ENCODE measurements at places on chromosomes 11 and 22.

DNA sequence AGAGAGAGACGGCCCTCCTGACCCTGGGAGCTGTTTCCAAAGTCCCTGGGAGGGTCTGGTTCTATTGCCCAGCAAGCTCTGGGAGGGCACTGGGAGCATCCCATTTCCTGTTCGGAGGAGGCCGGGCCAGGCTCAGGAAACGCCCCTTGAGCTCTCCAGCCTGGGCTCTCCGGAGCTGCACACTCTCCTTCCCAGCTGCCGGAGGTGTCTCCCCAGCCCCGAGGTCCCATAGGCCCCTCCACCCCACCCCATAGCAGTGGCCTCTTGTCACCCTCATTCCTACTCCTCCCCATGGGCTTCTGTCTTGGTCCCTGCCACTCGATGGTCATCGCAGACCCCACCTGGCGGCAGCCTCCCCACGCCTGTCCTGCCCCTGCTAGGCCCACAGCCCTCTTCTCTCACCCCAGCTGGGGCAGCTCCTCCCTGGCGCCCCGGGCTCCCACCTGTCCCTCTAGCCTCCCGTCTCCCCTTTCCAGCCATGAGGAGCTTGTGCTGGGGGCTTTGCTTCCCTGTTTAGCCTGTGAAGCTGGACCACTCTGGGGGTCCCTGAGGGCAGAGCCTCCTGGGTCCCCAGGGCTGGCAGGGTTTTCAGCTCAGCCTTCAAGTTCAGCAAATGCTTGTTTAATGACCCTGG, 2.8 kb downstream of the TSPAN32 start:
- no peak for DNase-seq

DNA sequence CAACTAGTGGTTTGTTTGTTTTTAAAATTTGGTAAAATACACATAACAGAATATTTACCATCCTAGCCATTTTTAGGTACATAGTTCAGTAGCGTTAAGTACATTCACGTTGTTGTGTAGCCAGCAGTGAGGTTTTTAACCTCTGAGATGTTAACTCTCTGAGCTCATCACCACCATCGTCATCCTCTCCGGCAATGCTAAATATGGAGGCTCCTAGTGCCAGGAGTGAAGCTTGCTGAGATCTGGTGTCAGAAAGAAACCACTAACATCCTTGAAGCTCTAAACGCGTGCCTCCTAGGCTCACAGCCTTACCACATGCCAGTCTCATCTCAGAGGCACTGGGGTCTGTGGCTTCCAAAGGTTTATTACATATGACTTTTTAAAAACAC, 330.2 kb upstream of the B3GAT1 start:
- peak; percentile 5 for DNase-seq

GRCh38 chr11:128884703-128885338, 6.3 kb upstream of the KCNJ5 start:
- DNase-seq = peak; percentile 77

DNA sequence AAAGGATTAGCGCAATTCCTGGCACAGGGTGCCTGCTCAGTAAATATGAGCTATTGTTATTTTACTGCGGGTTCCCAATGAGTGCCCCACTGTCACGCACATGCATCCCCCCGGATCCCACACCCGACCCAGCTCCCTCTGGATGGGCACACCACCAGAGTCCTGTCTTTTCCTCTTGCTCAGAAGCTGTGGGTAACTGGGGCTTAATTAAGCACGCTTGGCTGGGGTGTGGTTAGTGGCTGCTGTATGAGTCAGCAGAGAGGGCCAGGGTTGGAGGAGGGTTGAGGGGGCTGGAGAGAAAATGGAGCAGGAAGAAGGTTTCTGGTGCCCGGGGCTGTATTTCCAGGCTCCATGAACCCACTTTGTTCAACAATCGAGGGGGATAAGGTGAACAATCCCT, 30.3 kb upstream of the NECTIN1 start:
- DNase-seq = no peak

- no peak for DNase-seq
These were observed 7.0 kb downstream of the C11orf16 start for GRCh38 chr11:8925711-8926110.

DNA sequence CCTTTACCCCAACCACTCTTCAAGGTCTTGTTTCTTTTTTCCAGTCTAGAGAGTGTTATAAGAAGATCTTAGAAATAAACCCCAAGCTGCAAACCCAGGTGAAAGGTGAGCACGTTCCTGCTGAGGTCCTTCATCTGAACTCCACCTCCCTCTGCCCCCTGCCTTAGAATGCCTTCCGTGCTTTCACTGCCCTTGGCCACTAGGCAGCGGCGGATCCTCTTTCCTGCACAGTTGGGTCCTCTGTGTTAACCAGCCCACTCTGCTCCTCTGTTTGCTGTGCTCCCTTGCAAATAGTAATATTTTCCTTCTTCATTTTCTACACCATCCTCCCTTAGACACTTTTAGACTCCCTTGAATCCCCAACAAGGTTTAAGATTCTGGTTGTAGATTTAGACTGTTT, 24.3 kb downstream of the TTC12 start:
- DNase-seq = no peak

GRCh38 chr11:117752721-117753237, 44.2 kb downstream of the DSCAML1 start:
- DNase-seq = no peak

- DNase-seq = no peak
These were observed 20.3 kb downstream of the CLDN5 start for GRCh38 chr22:19503869-19504268.

GRCh38 chr11:74736031-74736430, 4.8 kb upstream of the CHRDL2 start:
- no peak for DNase-seq

DNA sequence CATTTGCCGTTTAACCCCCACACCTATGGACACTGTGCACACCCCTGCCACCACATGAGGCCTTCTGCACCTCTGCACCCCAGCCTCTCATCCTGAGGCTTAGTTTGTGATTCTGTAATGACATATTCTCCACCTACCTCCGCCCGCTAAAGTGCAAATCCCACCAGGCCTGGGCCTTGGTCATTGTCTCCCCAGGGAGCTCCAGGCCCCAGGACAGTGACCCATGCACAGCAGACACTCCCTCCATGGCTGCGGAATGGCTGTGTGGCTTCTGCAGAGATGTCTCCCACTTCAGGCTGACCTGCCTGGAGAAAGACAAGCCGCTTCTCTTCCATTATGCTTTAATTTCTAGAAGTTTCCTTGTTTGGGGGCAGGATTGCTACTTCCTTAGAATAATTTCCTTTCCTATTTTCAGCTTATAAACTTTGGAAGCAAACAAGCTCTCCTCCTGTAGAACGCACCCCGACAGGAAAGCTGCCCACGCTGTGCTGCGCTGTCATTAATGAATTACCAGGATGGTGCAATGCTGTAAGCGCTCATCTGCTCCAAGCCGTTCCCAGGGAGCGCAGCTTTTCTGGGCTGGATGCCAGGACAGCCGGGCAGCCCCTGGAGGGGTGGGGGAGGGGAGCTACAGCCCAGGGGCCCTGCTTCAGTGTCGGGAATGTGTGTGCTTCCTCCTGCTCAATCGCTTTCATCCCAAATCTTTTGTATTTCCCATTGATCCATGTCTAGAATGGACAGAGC, 618.0 kb downstream of the BRD1 start:
- no peak for DNase-seq

GRCh38 chr11:17585911-17586695, 39.0 kb downstream of the OTOG start:
- no peak for DNase-seq

- DNase-seq = peak; percentile 75
These were observed 30.9 kb upstream of the PARVB start for GRCh38 chr22:43993072-43993760.

- DNase-seq = no peak
These were observed 46.1 kb upstream of the JAM3 start for GRCh38 chr11:134022748-134023147.

DNA sequence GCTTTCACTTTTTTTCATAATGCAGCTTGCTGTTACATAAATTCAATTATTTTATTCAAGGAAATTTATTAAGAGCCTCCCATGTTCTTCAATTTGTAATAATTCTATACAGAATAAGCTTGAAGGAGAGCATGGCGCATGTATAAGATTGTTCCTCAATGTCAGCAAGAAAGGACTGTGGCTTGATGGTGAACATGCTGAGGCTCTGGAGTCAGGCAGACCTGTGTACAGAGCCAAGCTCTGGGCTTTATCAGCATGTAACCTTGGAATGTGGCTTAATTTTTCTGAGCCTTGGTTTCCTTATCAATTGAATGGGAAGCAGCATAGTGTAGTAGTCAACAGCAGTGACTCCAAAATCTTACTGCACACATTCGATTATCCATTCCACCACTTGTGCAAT, 92.4 kb downstream of the JRKL start:
- DNase-seq = no peak

DNA sequence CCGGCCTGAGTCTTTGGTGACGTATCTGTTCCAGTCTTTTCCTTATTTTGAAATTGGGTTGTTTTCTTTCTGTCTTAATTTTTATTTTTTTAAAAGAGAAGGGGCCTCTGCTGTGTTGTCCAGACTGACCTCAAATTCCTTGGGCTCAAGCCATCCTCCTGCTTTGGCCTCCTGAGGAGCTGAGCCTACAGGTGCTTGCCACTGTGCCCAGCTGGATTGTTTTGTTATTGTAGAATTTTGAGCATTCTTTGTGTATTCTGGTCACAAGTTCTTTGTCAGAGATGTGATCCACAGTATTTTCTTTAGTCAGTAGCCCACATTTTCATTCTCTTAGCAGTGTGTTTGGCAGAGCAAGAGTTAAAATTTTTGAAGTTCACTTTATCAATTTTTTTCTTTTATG, 100.1 kb downstream of the ATXN10 start:
- no peak for DNase-seq

- no peak for DNase-seq
These were observed 649.9 kb upstream of the LUZP2 start for GRCh38 chr11:23846902-23847422.

DNA sequence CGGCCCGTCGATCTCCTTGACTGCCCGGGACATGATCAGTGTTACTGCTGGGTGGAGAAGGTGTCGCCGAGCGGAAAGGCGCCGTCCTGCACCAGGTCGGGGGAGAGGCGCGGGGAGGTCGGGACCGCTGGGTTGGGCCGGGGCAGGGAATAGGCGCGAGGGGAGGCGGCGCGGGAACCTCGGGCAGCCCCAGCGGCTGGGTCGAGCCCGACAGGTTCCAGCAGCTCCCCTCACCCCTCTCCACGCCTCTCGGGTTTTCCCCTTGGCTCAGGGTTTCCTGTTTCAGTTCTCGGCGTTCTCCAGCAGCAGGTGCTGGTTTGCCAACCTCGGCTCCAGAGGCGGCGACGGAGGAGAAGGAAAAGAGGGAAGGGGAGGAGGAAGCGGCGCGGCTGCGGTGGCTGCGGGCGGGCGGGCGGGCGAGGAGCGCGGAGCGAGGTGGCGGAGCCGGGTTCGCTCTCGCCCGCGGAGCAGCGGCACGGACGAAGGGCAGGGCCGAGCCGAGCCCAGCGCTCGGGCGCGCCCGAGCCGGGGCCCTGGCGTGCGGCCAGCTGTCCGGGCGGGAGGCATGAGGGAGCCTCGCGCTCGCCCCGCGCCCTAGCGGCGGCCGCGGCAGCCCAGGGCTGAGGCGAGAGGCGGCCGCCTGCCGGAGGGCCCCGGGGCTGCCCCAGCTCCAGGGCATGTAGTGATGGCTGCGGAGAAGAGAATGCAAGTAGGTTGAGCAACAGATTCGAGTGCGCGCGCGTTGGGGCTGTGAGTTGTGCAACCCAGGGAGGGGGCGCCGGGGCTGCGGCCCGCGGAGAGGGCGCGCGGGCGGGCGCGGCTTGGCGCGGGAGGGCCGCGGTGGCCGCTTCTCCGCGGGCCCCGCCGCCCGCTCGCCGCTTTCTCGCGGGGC, at the start of gene ZC3H12C:
Gene ZC3H12C, plus strand, starts transcription at position 878 of the 892 bp plus-strand sequence. CDS start 20 bp downstream, outside the sequence.
- peak; percentile 32 for DNase-seq

DNA sequence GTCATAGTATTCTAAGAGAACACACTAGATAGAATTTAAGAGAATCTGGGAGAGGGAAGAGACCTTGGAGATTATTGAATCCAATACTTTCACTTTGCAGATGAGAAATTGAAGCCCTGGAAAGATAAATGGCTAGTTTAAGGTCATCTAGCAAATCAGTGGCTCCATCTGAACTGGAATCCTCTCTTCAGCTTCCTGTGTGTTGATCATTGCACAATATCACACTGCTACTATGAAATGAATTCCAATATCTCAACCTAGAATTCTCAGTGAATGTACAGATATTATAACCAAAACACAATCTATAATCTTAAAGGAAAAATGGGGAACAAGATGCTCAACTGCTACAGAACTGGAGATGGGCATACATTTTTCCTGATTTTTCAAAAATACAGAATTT, 44.1 kb downstream of the DCUN1D5 start:
- no peak for DNase-seq

DNA sequence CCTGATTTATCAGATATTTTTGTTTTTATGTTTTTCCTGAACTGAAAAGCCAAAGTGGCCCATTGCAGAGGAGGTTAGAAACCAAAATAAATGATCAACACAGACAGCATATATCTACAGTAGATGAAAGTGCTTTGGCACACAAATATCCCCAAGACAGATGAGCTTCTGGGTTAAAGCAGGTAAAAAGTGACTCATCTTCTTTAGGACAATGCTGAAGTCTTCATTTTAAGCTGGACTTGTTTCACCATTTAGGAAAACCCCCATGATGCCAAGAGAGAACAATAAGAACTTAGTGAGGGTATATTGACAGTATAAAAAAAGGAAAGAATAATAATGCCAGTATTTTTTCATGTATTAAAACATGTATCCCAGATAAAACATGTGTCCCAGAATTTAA, 100.8 kb upstream of the OR9G4 start:
- DNase-seq = no peak

GRCh38 chr11:32210556-32210955, 119.7 kb downstream of the RCN1 start:
- DNase-seq = no peak

DNA sequence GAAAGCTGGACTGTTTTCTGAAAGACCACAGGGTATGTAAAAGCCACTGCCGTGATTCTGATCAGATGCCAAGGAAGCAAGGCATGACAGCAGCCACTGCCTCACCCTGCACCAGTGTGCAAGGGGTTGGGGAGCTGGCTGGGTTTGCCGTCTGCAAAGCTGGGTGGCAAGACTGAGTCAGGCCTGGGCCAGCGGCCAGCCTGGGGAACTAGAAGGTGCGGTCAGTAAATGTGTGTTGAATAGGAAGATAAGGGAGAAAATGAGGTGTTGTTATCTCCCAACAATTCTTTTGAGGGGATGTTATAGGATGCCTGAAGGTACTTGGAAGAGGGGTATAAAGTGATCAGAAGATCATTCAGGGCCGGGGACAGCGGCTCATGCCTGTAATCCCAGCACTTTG, 8.0 kb downstream of the VSTM5 start:
- no peak for DNase-seq

GRCh38 chr22:27809700-27810608, 8.4 kb upstream of the MN1 start:
- DNase-seq = no peak

GRCh38 chr22:50525858-50526107, 385 bp upstream of the SCO2 start:
- DNase-seq = no peak

All from CD4-positive, alpha-beta T cell treated with Interleukin-10 for 1 hour (primary cell).